ENCODE measurements at places on chromosomes 4 and X.
A peak's percentile ranks its signal among the peaks of the same experiment; 100 is the strongest.

DNA sequence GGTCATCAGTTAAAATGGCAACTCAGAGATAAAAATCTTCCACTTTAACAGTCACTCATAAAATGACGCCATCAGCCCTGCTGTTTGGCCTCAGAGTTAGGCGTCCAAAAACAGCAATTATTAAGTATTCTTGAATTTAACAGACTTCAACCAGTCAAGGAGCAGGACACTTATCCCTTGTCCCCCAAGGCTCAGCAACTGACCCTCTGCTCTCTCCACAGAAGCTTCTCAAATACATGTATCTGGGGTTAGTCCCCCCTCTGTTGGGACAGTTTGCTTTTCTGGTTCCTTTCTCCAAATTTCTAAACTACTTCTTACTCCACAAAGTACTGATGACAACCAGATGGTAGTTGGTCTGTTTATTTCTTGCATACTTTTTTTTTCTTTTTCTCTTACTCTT is 54.4 kb downstream of the SOD3 start:
- DNase-seq, result no peak

- DNase-seq, result no peak
Observed at GRCh38 chr4:140764785-140765392, 8.7 kb upstream of the TBC1D9 start.

- DNase-seq, result no peak
Observed at GRCh38 chr4:128782875-128783614, 26.5 kb upstream of the JADE1 start.

GRCh38 chrX:38116706-38117105 is 104.0 kb downstream of the SRPX start:
- no peak for DNase-seq

- DNase-seq, result no peak
Observed at GRCh38 chr4:91359041-91360031, 944.4 kb upstream of the GRID2 start.

DNA sequence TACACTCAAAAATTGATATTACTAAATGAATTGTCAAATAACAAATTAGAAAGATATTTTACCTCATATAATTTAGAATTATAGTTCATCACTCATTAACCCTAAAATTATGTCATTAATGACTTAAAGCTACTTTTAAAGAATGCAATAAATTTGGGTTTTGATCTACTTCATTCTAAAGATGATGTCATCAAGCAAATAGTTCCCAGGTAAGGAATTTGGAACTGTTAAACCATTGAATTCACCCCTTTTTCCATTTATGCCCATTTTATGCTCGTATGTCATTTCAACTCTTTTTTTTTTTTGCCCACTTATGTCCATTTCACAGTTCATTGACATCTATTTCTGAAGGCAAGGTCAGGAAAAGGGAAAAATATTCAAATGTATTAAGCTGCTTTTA is 135.5 kb downstream of the TLL1 start:
- no peak for DNase-seq

DNA sequence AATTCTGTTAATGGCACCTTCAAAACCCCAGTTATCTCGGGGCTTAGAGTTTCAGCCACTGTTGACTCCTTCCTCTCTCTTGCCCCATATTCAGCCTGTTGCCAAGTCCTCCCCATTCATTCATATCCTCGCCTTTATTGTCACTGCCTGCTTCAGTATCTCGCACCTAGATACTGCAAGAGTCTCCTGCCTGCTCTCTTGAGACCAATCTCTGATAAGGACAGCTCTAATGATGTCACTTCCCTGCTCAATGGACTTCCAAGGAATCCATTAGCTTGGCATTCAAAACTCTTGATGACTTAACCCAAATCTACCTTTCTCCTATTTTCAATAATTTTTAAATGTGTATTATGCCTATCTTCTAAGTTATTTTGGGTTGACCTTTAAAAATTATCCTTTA is 1.1 kb upstream of the UBE2A start:
- DNase-seq, result no peak

DNA sequence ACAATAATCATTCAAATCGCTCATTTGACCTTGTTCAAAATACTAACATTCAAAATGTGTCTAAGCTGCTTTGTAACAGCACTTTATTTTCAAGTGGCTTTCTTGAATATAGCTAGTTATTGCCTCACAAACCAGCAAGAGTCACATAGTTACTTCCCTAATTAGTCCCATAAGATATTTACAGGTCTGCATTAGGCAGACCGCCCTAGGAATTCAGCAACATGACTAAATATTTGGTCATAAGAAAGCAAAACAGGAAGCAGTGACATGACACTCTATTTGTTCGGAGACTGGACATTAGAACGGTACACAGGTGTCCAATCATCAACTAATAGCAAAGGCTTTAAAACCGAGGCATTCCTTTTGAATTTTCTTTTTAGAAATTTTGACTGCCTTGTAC is 262.0 kb downstream of the COL25A1 start:
- DNase-seq, result no peak

DNA sequence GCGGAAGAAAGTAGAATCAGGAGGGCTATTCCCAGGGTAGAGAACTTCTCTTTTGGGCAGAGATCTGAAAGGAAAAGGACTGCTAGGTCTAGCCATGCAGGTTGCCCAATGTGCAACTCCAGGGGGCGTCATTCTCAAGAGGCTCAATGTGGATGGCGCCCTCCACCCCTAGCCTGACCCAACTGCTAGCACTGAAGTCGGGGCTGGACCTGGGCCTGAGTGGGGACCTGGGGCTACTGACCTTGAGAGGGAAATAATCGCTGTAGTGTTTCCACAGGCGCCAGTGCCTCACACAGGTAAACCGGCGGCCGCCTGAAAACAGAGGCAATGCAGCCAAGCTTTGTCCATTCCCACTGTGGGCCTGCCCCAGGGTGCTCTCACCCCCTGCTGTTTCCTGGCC is 6.1 kb downstream of the AWAT2 start:
- no peak for DNase-seq

GRCh38 chr4:183099537-183100297 is 660 bp downstream of the WWC2 start:
- DNase-seq, result no peak

DNA sequence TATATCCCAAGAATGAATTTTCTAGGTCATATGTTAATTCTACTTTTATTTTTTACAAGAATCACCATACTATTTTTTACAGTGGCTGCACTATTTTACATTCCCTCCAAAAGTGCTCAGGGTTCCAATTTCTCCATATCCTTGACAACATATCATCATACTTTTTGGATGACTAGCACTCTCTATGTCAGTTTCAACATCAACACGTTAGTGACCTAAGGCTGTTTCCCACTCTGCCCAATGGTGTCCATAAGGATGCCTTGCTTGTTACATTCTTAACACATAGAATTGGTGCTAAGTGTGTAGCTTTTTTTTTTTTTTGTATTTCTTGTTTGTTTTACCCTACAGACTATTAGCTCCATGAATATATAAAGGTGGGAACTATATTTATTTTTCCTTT is 175.4 kb downstream of the PCDH10 start:
- DNase-seq, result no peak

DNA sequence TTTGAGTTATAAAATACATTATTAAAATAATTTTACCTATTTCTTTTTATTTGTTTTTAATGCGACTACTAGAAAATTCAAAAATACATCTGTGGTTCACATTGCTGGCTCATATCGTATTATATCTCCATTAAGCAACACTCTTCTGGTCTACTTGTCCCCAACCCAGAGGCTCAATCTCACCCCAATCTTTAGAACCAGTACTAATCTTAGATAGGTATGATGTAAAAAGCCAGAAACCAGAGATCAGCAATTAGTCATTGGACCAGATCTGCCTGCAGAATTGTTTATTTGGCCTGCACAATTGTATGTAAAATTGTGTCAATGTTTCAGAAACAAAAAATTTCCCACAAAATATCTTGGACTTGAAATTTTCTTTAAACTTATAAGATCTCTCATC is 155.5 kb upstream of the BMP3 start:
- no peak for DNase-seq

- DNase-seq, result no peak
Observed at GRCh38 chrX:139692908-139693307, 15.1 kb downstream of the MCF2 start.

DNA sequence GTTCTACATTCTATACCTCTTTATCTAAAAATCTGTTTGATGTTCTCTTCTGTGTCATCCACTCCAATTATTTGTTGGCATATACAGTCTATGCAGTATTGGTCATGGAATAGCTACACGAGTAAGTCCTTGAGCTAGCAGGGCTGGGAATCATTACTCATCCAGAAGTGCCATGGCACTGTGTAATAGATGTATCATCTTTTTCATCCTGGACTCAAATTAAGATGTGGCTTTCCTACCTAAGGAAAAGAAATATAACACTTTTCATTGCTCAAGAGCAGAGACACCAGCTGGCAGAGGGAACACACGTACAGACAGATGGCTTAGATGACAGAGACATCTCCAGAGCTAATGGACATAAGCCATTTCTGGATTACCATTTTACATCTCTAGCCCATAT is 159.8 kb downstream of the FAM13A start:
- no peak for DNase-seq

GRCh38 chr4:40180356-40180755 is 16.5 kb upstream of the RHOH start:
- DNase-seq, result peak; percentile 51

- no peak for DNase-seq
Observed at GRCh38 chr4:186844059-186844681, 120.5 kb upstream of the FAT1 start.

DNA sequence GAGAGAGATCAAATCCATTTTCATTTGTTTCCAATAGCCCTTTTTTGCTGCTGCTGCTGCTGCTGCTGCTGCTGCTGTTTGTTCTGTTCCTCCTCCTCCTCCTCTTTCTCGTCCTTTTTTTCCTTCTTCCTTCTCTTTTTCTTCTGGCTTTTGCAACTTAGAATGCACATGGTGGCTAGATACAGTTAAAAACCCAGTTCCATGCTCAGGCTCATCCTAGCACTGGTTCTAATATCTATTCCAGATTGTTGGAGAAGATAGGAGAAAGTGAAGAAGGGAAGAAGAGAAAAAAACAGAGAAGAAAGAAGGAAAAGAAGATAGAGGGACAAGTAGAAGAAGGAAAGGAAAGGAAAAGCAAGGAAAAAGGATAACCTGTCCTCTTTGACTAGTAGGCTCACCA is 39.7 kb downstream of the VSIG4 start:
- DNase-seq, result no peak

- DNase-seq, result no peak
Observed at GRCh38 chrX:40090961-40091360, 6.8 kb downstream of the BCOR start.

- no peak for DNase-seq
Observed at GRCh38 chr4:156459584-156459983, 505.9 kb upstream of the CTSO start.

All from fibroblast of the conjunctiva (primary cell).